HCT116 (cell line): ENCODE measurements at places on chromosomes 1 and 21. TPM values are rescaled to one million over a fixed set of nuclear protein-coding genes. Genes with fewer than 3 reads are reported as not detected.

The AMY2B gene
- 2.6 TPM for total RNA-seq

The KIF17 gene
- total RNA-seq: 2.4 TPM

The SELP gene
- not detected for total RNA-seq

The DIRAS3 gene
- total RNA-seq: 1.9 TPM

The AKNAD1 gene
- total RNA-seq: 0.15 TPM

DNA sequence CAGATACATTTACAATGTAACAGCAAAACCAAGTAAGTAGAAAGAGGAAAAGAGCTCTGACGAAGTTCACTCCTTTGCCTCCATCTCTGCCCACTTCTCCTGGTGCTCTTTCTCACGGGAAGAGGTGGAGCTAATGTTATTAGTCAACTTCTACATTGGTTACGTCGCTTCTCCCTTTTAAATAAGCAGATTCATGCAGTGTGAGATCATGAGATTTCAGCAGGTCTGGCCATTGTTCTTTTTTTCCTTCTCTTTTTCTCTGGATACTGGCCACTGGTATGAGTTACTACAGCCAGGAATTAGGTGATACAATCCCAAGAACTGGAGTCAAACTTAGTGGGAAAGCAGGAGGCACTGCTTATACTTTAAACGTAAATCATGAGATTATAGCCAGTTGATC, 207.1 kb downstream of the AKT3 start:
- DNase-seq: no peak

GRCh38 chr1:196531737-196532524, 76.3 kb downstream of the KCNT2 start:
- no peak for DNase-seq

DNA sequence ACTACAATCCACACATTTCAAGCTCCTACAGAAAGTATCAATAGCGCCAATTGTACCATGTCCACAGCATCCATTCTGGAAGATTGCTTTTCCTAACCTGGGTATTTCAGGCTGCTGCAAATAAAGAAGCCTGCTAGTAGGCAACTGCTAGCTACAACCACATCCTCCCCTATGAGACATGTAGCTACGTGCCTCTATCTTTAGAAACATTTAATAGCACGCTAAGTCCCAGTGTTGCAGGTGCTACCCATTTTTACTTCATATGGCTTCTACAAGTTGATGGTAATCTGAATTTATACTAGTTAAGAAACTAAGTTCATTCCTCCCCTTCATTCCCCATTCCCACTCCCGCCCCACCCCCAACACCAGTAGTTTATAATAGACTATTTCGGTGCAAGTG, 7.4 kb upstream of the AMPD1 start:
- DNase-seq: no peak

GRCh38 chr1:59404796-59405195, 107.9 kb downstream of the FGGY start:
- no peak for DNase-seq

DNA sequence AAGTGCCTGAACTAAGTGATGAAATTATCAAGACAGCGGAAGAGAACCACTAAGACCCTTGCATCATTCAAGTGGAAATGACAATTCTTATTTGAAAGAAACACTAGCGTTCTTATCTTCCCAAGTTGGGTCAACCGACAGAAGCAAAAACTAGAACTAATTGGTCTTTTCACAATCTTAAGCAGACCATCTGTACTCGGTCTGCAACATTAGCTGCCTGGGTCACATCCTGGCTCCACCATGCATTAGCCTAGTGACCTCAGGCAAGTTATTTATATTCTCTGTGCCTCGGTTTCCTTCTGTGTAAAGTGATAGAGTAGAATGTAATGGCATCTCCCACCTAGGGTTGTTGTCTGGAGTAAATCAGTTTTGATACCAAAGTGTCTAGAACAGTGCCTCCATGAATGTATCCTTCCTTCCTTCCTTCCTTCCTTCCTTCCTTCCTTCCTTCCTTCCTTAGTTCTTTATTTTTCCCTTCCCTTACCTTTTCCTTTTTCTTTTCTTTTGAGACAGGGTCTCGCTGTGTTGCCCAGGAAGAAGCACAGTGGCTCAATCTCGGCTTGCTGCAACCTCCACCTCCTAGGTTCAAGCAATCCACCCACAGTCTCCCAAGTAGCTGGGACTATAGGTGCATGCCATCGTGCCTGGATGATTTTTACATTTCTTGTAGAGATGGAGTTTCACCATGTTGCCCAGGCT, 6.0 kb downstream of the COLGALT2 start:
- no peak for DNase-seq

- DNase-seq: peak; percentile 37
Measured at GRCh38 chr1:19450811-19451515, 34.4 kb downstream of the CAPZB start.

GRCh38 chr1:58312461-58312860, 234.1 kb downstream of the OMA1 start:
- no peak for DNase-seq

DNA sequence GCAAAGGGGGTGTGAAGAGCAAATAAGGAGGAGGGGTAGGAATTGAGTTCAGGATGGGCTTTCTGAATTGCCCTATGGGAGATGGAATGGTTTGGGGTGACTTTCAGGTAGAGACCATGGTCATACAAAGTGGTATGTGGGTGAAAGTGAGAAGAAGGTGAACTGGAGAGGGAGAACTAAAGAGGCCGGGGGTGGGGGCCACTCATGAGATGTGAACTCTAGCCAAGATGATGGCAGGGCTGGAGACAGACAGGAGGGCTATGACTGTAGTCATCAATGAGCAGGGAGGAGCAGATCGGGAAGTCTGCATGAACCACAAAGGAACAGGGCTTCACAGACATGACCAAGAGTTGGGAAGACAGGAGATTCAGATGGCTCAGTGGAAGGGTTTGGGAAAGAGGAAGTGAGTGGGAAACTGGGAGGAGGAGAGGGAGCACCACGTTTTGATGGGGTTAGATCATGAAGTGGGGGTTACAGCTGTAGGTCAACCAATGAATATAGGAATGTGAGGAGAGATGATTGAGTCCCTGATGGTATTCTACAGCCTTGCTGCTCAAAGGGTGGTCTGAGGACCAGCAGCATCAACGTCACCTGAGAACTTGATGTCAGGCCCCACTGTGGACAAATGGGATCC, 20.7 kb upstream of the LRRC8D start:
- DNase-seq: no peak

GRCh38 chr21:26199456-26199855, 28.9 kb upstream of the APP start:
- no peak for DNase-seq

- no peak for DNase-seq
Measured at GRCh38 chr1:205615789-205616188, 16.0 kb downstream of the ELK4 start.

- no peak for DNase-seq
Measured at GRCh38 chr1:216183007-216183406, 240.2 kb downstream of the USH2A start.

DNA sequence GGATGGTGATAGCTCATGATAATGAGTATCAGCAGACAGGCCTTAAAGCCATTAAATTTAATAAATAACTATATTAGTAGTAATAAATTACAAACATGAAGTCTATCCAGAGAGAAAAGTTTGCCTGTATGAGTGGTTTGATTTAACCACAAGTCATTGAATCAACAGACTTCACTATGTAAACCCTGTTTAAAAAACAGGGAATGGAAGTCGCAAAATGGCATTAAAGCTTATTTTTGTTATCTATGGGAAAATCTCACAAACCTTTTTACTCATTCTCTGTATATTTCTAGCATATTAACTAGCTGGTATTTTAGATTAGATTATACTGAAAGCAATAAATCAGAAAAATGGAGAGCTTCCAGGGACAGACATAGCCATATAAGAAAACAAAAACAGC, 45.3 kb downstream of the SASS6 start:
- DNase-seq: no peak

DNA sequence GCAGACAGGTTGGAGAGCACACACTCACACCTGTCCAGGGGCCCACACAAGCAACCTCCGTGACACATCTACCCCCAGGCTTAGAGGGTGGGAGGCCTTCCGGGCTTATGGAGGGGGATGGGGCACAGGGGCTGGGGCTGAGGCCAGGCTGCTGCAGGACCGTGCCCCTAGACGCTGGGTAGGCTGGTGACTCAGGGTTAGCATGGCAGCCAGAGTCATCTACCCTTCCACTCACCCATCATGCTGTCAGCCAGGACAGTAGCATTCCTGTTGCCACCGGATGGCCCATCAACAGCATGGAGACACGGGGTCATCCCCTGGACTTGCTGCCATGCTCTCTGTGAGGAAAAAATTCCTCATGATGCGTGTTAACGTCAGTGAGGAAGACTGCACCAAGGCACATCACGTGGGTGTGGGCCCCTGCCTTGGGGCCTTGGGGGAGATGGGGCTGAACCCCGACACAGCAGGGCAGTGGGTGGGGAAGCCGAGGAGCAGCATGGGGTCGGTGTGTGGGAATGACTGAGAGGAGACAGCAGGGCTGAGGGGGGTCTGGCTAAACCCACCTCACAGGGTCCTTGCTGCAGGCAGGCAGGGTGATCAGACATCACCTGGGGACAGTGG, 52.8 kb downstream of the WNT9A start:
- DNase-seq: no peak
